NCI-H1694 (cell line): ENCODE measurements at places on chromosomes 4 and X.

- DNase-seq, result no peak
Measured at GRCh38 chr4:100189820-100190642, at the start of gene DDIT4L. Gene DDIT4L (minus strand): TSS chr4:100190468. CDS start chr4:100189983, 485 bp downstream.

- DNase-seq, result no peak
Measured at GRCh38 chr4:70715097-70715496, 6.7 kb upstream of the RUFY3 start.

DNA sequence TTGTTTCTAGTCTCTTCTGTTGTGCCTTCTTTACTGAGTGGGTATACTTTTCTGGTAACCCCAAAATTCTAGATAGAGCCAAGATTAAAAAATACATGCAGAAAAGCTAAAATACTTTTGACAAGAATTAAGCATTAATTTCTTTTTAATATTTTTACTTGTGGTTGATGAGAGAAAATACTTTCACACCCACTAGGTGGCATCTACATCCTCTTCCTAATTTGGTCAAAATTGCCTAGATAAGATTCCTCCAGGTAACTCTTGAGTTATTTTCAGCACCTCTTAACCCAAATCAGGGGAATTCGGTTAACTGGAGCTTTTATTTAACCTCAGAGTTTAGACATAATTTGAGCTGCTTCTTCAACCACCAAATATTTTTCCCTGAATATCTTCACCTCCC is 28.4 kb upstream of the COX7B2 start:
- DNase-seq, result no peak

DNA sequence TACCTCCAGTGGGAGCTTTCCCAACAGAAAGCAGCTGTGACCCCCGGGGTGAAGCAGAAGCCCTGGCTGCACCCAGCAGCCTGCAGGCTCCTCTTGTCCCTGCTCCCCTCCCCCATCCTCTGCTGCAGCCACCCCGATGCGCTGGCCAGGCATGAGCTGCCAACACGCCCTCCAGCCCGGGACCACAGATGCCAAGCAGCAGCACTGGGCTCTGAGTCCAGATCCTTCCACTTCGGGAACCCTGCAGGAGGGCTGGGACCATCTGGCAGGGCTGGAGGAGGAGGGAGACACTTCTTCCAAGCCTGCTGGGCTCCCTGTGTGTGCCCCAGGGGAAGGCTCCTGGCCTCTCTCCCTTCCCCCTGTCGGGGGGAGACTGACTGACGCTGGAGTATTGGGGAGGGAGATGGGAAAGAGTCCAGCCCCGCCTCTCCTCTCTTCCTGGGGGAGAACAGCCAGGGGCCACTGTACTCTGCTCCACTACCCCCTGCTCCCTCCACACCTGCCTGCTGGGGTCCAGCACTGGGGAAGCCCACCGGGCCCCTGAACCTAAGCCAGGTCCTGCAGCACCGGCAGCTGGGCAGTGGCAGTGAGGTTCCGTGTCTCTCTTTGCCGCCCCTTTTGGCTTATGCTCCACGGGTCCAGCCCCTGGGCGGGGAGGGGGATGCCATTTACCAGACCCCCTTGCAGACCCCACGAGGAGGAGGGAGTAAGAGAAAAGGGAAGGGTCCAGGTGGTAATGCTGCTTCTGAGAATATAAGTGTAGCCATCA is 55.7 kb downstream of the PPP2R2C start:
- peak; percentile 42 for DNase-seq

GRCh38 chr4:164606478-164606877 is 147.5 kb upstream of the SMIM31 start:
- no peak for DNase-seq

DNA sequence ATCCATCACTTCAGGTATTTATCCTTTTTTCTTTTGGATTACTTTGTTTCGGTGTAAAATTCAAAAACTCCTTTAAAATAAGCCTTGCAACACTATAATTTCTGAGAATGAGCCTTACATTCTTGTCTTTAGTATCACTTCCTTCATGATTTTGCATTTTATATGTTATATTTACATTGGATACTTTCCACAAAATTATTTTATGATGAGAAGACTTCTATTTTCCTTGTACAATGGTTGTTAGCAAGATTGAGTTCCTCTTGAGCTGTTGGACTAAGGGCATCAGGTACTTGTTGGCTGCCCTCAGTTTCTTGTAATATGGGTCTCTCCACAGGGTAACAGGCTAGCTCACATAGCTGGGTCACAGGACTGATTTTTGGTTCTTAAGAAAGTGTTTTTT is 22.7 kb upstream of the HPGDS start:
- DNase-seq, result no peak

- DNase-seq, result no peak
Measured at GRCh38 chr4:13856387-13856786, 228.9 kb upstream of the BOD1L1 start.

DNA sequence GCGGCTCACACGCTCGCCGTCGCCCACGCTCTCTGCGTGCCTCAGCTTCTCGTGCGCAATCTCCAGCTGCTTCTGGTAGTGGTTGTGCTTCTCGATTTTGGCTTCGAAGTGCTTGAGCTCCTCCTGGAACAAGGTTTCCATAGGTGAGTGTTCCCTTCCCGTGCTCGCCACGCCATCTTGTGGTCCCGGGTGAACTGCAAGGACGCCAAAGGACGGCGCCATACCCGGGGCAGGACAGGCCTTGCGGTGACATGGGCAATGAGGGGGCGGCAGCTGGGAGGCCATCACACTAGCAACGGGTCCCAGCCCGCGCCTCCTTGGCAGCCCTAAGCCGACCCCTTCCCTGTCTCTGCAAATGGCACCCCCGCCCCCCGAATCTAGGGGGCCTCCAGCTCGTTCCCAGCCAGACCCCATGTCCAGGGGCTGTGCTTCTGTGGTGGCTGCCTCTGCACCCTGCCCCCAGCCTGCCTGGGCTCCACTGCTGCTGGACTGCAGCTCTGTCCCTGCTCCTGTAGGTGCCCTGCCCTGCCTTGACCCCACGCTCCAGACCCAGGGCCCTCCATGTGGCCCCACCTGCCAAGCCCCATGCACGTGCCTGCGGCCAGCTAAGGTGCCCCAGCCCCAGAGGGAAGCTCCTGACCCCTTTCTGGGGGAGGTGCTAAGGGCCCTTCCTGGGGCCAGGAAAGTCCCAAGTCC is 17.3 kb downstream of the LRPAP1 start:
- DNase-seq, result no peak

DNA sequence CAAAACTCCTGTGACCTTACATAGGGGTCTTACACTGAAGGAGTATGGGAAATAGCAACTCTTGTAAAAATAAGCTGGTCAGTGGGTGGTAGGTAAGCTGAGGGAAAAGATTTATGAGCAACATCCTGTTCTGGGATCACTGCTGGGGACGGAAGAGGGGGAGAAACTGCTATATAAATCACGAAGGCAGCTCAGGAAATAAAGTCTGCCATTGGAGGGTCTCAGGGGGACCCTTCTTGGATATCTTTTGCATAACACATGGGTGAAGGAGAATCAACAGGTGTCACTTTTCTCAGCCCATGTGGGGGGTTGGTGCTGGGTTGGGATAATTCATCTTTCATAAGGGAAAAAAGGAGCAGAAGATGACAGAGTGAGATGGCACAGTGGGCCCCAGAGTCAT is 33.7 kb downstream of the AFF1 start:
- no peak for DNase-seq

- no peak for DNase-seq
Measured at GRCh38 chrX:103535206-103535605, 15.9 kb upstream of the RAB40A start.

DNA sequence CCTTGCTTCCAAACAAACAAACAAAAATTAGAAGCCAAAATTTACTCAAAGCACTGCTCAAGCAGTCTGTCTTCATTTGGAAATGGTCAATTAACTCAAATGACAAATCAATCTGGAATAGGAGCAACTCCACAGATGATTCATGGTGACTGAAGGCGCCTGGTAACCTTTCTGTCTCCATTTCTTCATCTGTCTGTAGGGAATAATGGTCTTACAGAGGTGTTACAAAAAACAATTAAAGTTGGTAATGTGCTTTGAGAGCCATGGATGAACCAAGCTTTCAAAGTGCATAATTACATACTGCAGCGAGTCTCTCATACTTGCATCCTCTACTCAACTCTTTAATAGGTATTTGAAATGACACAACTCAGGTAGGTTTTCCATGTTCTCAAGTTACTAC is 38.3 kb upstream of the STAG2 start:
- no peak for DNase-seq

DNA sequence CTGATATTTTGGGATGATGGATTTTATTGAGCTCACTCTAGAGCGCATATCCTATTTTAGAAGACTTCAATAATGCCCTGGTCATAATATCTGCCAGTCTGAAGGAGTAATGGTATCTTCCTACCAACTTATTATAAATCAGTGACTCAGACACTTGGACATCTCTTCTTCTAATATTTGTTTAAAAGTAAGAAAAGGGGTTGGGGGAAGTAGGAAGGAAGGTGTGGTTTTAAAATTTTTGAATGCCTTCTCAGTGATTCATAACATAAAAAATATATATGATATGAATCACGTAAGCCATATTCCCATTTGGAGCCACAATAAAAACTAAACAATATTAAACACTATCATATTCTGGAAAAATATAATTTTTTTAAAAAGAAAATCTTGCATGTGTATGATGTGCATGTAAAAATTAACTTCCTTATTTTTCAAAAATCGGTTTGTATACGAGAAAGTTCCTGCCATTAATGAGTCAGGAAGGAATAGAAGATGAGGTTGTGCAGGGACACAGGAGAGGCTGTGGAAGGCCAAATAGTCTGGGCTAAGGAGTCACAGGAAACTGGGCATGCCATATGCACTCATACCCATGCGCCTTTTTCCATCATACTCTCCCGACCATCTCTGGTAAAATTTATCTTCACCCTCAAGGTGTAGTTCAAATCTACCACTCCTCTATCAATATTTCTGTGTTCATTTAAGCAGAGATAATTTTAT is 286.5 kb downstream of the EPHA5 start:
- no peak for DNase-seq

GRCh38 chr4:113541933-113542332 is 219.6 kb downstream of the CAMK2D start:
- no peak for DNase-seq

DNA sequence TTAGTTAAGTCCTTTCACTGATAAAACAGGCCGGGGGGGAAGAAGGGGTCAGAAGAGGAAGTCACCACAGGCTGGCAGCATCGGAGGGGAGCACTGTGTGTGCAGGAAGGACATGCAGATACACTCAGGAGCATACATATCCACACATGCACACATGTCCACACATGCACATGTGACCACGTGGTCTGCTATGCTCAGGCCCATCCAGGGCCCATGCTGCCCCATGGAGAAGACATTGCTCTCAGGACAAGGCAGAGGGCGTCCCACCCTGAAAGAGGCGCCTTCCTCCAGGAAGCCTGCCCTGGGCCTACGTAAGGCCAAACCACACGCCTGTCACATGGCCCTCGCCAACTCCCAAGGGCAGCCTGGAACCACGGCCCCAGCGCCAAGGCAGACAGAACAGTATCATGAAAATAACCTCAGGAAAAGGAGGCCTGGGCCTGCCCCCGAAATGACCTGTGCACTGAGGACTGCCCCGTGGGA is 15.8 kb downstream of the WDR1 start:
- no peak for DNase-seq

DNA sequence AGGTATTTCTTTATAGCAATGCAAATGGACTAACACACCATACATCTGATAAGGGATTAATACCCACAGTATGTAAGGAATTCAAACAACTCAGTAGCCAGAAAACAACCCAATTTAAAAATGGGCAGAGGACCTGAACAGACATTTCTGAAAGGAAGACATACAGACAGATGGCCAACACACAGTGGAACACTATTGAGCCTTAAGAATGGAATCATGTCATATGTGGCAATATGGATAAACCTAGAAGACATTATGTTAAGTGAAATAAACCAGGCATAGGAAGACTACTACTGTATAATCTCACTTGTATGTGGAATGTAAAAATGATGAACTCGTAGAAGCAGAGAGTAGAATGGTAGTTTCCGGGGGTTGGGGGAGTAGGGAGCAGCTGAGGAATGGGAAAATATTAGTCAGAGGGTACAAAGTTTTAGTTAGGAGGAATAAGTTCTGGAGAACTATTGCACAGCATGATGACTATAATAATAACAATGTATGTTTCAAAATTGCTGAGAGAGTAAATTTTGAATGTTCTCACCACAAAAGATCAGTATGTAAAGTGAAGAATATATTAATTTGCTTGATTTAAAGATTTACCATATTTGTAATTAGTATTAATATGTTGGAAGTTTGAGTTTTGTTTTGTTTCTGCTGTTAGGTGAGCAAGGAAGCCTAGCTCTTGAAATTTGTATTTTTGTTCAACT is 25.2 kb downstream of the WDR44 start:
- DNase-seq, result no peak

GRCh38 chrX:42606591-42606990 is 171.4 kb downstream of the PPP1R2C start:
- no peak for DNase-seq
